ENCODE measurements at places on chromosomes 5 and 9. TPM values are rescaled to one million over a fixed set of nuclear protein-coding genes. Genes with fewer than 3 reads are reported as not detected.

Gene KCNMB1
- 0.53 TPM for total RNA-seq

Gene ADAMTS6
- total RNA-seq: 3.2 TPM

Gene SPATA31A3
- not detected for total RNA-seq

Gene CHSY3
- total RNA-seq: 6.0 TPM

Gene SPATA31E1
- not detected for total RNA-seq

Gene CDX1
- total RNA-seq: not detected

Gene IL13
- total RNA-seq: not detected

Gene UCK1
- total RNA-seq: 36.9 TPM

Gene OBP2B
- total RNA-seq: not detected

Gene PCDHA9
- total RNA-seq: 3.9 TPM

Gene PCDHB2
- 10.9 TPM for total RNA-seq

Gene IFNK
- total RNA-seq: not detected

Gene AHRR
- 2.2 TPM for total RNA-seq

Gene HMCN2
- total RNA-seq: 1.8 TPM

Gene TGFBI
- total RNA-seq: 6.1 TPM

Gene ZNF354B
- total RNA-seq: 24.7 TPM

Gene NUTM2G
- total RNA-seq: 0.18 TPM

Gene LRRC19
- total RNA-seq: not detected

Gene PCDHB3
- total RNA-seq: 7.4 TPM

Gene ASTN2
- 51.2 TPM for total RNA-seq

Gene PCDHGA5
- 9.3 TPM for total RNA-seq

Gene SPINK13
- not detected for total RNA-seq

Gene TEX53
- total RNA-seq: not detected

Gene GRHPR
- total RNA-seq: 80.8 TPM

Gene NEUROG1
- not detected for total RNA-seq

Gene CTSV
- total RNA-seq: 1.0 TPM

Gene CDHR2
- total RNA-seq: 1.6 TPM

Gene SEMA6A
- 49.1 TPM for total RNA-seq

Gene ADCY2
- 141 TPM for total RNA-seq

Gene ORM2
- total RNA-seq: not detected

Gene PCSK1
- 43.7 TPM for total RNA-seq

Gene DMRTA1
- 0.37 TPM for total RNA-seq

All from dorsolateral prefrontal cortex (tissue), 122 donors.